ENCODE measurements at places on chromosomes 4 and X.

DNA sequence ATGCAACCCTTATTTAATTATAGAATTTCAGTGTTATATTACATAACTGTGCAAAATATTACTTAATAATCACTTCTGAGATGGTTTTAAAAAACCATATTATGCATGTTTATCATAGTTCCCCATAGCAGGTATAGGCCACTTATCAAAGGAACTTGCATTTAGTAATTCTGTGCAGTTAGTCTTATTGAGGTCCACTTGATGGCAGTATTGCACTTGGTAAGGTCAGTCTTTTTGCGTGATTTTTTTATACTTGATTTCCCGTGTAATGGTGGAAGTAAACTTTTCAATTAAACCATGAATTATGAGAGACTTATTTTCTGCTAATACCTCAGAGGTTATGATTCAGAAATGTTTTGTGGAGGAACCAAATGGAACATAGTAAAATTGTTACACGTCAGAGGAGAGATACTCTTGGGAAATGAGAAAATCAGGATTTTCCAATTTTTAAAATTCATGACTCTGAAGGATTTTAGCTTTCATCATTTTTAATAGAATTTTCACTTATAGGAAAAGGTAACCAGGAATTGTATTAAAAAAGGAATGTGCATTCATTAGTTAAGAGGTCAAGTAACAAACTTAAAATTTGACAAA is 230.0 kb downstream of the CCSER1 start:
- no peak for DNase-seq

DNA sequence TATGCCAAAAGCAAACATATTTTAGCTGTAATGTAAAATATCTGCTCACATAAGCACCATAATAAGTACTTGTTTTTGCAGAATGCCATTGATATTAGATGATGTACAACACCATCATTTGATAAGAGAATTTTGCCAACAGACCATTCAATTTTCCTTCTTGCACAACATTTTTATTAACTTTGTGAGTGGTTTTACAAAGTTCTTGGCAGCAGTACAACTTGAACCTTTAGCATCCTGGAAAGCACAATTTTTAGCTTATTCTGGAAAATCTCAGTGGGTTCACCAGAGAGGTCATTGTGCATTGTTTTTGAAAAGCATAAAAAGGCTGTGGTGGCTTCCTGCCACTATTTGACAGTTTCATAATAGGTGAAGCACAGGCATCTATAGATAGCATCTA is 26.4 kb upstream of the REPS2 start:
- no peak for DNase-seq

- DNase-seq = no peak
Observed at GRCh38 chr4:153466081-153466948, at the start of gene TMEM131L. TSS of gene TMEM131L (plus strand) at chr4:153466360. CDS start at chr4:153466398, 38 bp downstream.

DNA sequence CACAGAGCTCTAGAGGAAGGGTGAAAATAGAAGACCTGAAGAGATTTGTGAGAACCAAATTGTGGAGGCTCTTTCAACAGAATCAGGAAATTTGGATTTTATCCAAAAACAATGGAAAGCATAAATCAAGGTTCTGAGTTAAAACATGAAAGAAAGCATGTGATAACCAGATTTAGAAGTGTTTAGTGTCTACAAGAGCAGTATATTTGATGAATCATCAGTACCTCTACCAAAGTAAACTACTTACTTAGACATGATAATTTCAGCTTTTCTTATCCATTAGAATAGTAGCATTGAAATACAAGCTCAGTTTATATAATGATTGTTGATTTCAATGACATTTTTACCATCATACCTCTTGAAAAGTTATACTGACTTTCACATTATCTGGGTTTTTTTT is 25.9 kb upstream of the INTU start:
- no peak for DNase-seq

DNA sequence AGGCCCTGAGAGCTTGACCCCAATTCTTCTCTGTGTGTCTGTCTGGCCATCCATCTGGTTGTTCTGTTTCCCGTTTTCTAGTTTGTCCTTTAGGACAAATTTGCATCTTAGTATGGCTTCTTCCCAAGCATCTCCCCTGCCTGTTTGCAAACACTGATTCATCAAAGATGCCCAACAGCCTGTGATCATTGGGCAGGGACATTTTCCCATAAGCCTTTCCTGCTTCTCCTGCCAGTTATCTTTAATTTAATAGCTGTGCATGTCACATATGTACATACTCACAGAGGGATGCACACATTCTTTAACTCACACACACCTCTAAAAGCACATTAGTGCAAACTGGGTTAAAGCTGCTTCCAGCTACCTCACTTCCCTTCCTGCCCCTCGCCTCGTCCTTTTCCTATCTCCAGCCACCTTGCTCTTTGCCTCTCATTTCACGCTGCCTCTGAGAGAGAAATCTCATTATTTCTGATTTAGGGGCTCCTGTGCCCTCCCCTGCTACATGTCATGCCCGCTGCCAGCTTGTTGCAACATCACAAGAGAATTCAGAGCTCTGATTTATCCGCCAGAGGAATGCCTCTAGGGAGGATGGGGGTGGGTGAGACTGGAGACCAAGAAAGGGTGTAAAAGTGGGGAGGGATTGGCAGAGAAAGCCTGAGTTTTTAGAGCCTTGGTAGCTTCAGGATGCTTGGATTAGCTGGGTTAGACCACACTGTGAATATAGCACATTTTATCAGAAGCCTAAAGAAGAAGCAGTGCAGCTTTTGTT is 100.6 kb downstream of the NHS start:
- DNase-seq = no peak

DNA sequence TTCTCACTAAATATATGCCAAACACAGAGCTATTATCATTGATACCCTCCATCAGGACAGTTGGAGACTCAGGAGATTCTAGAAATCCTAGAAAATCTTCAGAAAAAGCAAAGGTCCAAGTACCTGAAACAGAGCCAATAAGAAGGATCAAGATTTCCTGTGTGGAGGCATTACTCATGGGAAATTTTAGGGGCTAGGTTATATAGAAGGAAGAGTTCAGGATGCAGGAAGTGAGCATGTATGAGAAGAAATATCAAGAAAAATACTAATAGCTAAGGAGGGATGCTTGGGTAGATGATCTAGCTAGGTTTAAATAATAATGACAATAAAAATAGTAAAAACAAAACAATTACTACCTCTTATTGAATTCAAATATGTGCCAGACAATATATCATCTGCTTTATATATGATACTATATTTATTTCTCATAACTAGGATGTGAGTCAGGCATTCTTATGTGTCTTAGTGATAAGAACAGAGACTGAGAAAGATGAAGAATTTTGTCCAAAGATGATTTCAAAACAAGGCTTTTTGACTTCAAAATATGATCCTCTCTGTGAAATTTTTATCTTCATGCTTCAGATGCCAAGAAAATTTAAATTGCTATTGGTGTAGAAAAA is 66.4 kb upstream of the HHIP start:
- no peak for DNase-seq

DNA sequence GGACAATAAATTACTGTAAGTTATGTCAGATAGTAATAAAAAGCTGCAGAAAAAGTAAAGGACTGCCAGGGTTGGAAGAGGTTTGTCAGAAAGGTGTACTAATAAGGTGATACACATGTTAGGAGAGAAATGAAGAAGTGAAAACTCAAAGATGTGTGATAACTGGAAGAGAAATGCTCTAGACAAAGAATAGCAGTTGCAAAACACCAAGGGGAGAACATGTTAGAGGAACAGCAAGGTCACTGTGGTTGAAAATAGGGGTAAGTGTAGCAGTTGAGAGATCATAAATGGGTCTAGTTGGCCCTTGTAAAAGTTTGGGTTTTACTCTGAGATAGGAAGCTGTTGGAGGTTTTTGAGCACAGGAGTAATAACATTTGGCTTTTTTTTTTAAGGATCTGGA is 46.9 kb downstream of the HSPA4L start:
- DNase-seq = no peak

GRCh38 chrX:18793601-18794089 is 86.2 kb downstream of the PPEF1 start:
- DNase-seq = no peak

GRCh38 chrX:143642426-143642825 is 6.5 kb upstream of the SLITRK4 start:
- no peak for DNase-seq

- DNase-seq = no peak
Observed at GRCh38 chrX:69285401-69285877, 120.2 kb upstream of the PJA1 start.

DNA sequence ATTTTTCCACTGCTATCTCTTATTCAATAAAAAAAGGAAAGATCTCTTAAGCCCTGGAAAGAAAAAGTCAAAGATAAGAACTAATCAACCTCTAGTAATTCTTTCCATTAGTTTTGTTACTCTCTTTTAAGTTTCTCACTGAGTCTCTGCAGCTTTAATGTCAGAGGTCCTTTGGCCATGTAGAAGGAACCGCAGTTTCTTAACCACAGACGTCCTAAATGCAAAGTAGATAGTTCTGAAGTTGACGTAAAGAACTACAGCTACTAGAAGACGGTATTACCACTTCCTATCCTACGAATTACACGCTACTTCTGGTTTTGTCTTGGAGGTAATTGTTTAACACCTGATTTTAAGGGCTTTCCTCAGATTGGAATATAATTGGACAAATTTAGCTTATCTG is 325.9 kb downstream of the ANKRD50 start:
- DNase-seq = no peak
